Dorsolateral prefrontal cortex (tissue), 122 donors: ENCODE measurements at places on chromosomes 4 and X. TPM values are rescaled to one million over a fixed set of nuclear protein-coding genes. Genes with fewer than 3 reads are reported as not detected.
A peak's percentile ranks its signal among the peaks of the same experiment; 100 is the strongest.

FHL1 gene
- total RNA-seq: 226 TPM

DMRTC1B gene
- 15.7 TPM for total RNA-seq

FTHL17 gene
- total RNA-seq: not detected

PAGE4 gene
- total RNA-seq: not detected

GRCh38 chr4:17066236-17066635, 167.8 kb upstream of the LDB2 start:
- no peak for DNase-seq

DNA sequence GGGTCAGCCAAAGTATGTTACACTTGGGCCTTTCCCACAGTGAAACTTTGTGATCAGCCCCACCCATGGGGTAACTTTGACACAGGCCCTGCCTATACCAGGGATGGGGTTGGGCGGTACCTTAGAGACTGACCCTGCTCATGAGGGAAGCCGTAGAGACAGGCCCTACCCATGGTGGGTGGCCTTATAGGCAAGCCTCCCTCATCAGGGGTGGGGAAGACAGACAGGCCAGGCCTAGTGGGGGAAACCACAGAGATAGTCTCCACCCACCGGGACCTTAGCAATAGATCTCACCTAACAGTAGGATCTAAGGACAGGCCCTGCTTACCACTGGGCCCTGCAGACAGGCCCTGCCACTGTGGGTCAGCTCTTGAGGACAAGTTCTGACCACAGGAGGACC, 6.8 kb downstream of the PLP2 start:
- DNase-seq: no peak

DNA sequence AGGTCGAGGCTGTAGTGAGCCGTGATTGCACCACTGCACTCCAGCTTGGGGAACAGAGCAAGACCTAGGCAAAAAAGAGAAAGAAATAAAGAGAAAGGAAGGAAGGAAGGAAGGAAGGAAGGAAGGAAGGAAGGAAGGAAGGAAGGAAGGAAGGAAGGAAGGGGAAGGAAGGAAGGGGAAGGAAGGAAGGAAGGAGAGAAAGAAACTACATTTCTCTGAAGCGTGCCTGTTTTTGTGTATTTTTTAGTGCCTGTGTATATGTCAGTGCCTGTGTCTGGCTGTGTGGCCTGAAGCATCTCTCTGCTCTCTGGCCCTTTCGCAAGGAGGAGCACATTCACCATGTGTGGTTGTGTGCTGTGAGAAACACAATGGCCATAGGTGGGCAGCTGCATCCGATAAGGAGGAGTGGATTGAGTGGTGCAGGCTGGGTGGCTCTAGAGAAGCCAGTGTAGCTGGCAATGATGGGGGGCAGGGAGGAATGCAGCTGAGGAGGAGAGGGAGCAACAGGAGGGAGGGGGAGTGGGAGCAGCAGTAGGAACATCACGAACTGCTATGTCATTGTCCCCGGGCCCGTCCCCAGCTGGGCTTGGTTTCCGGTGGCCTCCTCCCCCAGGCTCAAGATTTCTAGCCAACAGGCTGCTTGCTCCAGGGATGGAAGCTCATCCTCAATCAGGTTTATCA, 11.4 kb downstream of the SYN1 start:
- DNase-seq: peak; percentile 79

DNA sequence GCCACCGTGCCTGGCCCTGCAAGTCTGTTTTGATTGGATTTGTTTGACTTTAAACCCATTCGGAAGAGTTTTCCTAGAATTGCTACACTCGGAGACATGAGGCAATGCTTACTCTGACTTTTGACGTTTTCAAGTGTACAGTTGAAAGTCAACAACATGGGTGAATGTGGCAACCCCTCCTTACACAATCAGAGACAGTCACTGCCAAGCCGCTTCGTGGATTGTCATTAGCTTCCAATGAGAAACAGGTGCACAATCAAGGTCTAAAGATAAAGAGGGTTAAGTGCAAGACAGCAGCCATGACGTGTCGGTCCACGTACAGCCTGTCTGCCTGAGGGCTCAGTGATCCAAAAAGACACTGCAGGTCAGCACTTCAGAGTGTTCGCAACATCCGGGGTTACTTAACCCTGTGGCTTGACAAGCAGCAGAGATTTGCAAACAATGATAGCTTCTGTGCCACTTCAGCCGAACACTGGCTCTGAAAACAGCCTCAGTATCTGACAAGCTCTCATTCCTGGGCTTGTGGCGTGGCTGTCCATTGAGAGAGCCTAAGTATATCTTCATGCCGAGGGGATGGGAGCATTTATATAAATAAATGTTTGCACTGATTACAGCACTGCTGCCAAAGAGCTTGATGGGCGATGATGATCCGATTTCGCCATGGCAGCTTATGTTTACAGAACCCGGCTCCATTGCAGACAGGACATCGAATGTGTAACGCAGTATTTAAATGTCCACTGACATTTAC, 180.0 kb downstream of the DHRSX start:
- DNase-seq: no peak

DNA sequence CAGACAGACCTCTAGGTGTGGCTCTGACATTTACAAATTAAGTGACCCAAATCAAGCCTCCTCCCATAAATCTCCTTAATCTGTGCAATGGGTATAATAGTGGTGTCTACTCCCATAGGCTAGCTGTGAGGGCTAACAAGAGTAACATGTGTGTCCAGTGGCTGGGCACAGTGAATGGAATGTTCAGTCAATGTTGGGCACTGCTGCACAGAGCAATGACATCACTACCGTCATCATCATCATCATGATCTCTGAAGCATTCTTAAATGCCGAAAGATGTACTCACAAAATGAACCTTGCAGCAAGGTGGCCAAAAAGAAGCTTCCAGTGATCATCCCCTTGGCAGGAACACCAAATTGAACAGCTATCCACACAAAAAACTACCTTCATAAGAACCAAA, 43.5 kb downstream of the CHRNA9 start:
- no peak for DNase-seq

DNA sequence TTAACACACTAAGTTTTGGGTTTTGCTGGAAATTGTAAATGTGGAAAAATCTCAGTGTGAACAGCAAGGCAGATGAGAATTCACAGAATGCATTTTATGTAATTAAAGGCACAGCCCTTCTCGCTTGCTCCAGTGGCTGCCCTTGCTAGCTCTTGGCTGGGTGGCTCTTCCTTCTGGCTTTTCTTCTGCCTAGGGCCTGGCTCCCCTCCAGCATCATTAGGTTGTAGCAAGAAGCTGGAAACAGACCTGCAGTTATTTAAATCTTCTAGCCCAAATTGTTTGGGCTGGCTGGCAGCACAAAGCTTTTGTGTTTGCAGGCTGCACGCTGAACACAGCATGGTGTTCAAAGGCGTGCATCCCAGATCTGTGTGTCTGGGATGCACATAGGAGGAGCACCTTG, 56.5 kb downstream of the LIMCH1 start:
- DNase-seq: peak; percentile 74

- no peak for DNase-seq
Observed at GRCh38 chrX:105781804-105782203, 40.5 kb upstream of the NRK start.

GRCh38 chr4:105509291-105509690, 35.4 kb upstream of the PPA2 start:
- DNase-seq: no peak

DNA sequence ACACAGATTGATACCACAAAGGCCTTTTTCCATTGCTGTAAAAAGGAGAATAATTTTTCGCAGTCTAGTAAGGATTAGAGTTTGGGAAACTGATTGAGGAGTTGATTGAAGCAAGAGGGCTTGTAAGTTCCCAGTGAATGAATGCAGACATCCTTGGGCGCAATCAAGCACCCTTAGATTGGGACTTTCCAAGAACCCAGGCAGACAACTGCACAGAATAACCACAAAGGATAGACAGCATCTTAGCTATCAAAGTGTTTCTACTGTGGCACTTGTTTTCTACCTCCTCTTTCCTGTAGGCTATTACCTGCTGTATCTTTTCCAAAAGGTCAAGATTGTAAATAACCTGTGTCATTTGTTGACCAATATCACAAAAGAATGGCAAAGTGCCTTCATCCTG, 2.6 kb downstream of the COX18 start:
- no peak for DNase-seq

DNA sequence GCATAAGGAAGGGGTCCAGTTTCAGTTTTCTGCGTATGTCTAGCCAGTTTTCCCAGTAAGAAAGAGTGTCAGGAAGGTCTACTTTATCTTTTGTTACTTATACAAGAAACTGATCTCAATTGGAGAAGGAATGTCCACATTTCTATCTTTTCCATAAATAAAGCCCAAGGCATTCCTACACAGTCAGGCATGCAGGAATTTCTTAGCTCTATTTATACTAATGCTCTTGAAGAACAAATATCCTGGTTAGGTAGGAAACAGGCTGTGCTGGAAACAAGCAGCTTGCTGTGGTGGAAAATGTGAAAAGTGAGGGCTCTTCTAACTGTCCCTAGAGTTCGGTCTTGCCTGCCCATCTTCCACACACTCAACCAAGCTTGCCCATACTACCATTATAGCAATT, 37.9 kb upstream of the PITX2 start:
- DNase-seq: no peak

GRCh38 chr4:85370400-85371032, 104.4 kb upstream of the ARHGAP24 start:
- DNase-seq: peak; percentile 38

DNA sequence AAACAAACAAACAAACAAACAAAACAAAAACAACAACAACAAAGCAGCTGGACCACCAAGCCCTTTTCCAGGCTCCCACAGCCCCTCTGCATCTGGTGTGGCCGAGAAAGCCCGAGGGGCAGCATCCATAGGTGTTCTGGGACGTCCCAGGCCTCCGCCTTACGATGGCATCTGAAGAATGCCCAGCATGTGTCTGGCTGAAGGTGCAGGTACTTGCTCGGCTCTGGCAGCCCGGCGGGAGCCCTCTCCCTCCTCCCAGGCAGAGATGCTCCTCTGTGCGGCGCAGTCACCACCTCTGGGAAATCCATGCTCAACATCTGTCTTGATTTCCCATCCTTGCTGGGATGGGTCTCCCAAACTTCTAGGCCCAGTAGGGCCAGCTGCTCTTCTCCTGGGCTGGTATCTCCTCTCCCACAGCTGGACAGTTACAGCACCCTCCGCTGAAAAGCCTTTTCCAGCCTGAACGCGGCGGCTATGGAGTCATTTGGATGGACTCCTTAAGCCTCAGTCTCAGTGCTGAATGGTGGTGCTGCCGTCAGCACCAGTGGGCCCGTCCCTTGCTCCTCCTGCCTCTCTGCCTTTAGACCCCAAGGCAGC, 4.3 kb downstream of the PSAPL1 start:
- DNase-seq: peak; percentile 29

DNA sequence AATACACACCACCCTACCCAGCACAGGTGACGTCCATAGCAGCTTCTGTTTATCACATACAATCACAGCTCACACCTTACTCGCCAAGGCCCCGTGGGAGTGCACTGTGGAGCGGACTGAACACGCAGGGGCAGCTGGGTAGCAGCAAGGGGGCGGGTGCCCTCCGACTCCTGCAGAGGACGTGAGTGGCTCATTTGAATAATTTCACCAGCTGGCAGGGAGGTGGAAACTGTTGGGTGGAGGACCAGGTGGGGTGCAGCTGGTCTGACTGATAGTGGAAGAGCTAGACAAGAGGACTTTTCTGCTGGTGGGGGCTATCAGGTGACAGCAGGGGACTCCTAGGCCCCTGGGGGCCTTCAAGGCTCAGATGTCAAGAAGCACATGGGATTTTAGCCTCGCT, 16.3 kb downstream of the MAN2B2 start:
- DNase-seq: no peak

GRCh38 chr4:183966371-183966770, 61.3 kb downstream of the STOX2 start:
- DNase-seq: no peak

GRCh38 chrX:149007423-149007822, 497.7 kb downstream of the IDS start:
- no peak for DNase-seq

DNA sequence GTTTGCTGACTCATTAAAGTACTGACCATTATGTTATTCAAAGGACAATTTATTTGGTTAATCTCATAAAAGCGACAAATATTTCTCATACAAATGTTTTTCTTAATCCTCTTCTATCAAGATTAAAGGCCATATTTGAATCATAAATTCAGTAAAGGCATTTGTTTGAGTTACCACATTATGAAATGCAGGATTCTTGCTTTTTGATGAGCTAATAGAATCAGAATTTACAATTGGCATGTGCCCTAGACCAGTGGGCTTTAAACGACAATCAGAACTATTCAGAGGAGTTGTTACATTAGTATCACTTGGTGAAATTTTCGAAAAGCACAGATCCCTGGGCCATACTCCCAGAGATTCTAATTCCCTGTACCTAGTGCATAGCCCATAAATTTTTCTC, 55.3 kb downstream of the KLHL4 start:
- DNase-seq: no peak

- no peak for DNase-seq
Observed at GRCh38 chr4:40330536-40330935, 4.6 kb upstream of the CHRNA9 start.

GRCh38 chrX:41827886-41828285, 95.5 kb downstream of the CASK start:
- DNase-seq: no peak

- no peak for DNase-seq
Observed at GRCh38 chr4:145935253-145936141, 3.1 kb downstream of the ZNF827 start.

DNA sequence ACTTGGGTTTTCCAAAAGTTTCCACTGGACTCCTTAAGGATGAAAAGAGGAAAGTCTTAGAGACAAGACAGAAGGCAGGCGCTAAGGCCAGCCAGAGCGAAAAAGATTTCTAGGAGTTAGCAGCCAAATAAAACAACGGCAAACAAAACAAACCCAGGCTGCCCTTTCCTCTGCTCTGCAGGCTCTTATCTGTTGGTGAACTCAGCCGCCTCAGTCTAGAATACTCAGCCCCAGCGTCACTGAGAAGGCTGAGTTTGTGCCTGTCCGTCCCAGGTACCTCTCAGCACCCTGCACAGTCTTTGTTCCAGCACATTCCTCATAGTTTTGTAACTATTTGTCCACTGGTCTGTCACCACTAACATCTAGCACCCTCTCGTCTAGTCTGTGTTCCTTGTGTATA, 75.6 kb upstream of the FAM9C start:
- DNase-seq: no peak

DNA sequence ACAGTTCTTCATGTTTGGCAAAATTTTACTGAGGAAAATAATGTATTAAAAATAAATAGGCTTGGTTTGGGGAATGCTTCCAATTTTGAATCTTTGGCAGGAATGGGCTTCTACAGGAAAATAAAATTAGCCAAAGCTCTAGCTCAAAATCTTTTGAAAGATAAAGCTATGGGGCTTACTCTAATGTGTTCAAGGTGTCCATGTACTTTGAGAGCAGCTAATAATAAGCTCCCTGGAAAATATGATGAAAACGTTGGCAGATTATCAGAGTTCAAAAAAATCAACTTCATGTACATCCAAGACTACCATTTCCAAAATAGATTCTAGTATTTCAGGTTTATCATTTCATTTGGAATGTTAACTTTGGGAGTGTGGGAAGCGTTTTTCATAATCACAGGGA, 158.4 kb downstream of the EMCN start:
- DNase-seq: no peak

GRCh38 chr4:7126981-7127380, 59.1 kb upstream of the GRPEL1 start:
- DNase-seq: no peak
